ENCODE measurements at places on chromosomes 7 and 10.

- DNase-seq: no peak
These were observed 187.4 kb downstream of the PHTF2 start for GRCh38 chr7:77985974-77986339.

GRCh38 chr10:70834021-70834420 is 18.3 kb downstream of the SGPL1 start:
- DNase-seq: no peak

DNA sequence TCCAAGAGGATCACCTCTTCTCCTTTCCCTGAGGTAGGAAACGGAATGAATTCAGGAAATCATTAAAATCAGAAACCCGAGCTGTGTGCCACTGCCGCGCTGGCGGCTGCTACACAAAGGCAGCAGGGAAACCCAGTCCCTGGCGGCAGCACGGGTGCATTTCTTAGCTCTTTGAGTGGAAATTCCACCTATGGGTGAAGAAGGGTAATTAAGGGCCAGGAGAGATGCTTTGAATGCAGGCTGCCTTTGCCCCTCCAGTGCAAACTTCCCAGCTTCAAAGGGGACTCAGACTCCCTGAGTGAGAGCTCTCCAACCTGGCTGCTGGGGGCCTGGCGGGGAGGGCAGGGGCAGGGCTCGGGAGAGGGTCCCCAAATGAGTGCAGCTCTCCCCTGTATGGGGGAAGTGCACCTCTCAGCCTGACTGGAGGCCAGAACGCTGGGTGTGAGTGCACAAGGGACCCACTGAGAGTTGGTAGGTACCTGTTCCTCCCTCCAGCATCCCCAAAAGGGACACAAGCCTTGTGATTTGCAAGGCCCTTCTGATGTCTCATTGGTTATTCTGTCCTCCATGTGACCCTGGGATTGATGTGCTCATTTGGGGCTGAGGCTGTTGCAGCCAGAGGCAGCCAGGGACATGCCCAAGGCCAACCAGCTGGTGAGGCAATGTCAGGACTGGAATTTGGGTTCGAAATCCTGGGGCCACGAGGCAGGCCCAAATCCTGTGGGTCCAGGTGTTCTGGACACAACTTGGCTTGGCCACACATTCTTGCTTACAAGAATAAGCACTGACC is 16.3 kb upstream of the ZMIZ1 start:
- peak; percentile 52 for DNase-seq

DNA sequence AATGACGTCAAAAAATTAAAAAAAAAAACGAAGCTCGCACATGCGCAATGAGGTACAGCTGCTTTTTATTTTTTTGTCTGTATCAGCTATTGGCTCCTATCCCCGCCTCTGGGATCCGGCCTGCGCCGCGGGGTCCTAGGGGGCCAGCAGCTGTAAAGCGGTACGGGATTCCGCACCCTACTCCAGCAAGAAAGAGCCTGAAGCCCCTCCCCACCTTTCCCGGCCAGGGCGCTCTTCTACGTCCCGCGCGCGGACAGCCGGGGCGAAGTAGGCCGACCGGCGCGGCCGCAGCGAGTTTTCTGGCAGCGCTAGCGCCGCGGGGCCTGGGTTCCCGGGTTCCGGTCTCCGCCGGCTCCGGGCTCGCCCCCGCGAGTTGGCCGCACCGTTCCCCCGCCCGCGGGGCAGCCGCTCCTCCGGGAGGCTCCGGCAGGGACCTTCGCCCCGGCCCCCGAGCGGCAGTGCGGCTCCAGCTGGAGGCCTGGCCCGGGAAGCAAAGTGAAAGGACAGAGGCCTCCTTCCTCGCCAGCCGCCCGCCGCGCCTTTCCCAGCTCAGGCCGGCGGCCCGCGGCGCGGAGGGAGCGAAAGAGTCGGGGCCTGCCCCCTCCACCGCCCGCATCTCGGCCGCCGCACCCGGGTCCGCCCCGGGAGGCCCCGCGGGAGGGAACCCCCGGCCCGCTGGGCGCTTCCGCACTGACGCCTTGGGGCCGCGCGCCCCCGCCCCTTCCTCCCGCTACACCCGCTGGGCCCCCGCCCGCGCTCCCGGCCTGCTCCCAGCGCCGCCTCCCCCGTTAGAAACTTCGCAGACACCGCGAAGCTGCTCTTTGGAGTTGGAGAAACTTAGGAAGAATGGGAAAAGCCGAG is 4.7 kb upstream of the SPAG6 start:
- peak; percentile 72 for DNase-seq

- no peak for DNase-seq
These were observed 139.0 kb downstream of the HERPUD2 start for GRCh38 chr7:35555934-35556333.

GRCh38 chr7:50533866-50534265 is 31.3 kb downstream of the DDC start:
- DNase-seq: no peak

- DNase-seq: no peak
These were observed 197.2 kb downstream of the EBF3 start for GRCh38 chr10:129766611-129767550.
